Lung microvascular endothelial cell (primary cell): ENCODE measurements at places on chromosomes 1 and 21. TPM values are rescaled to one million over a fixed set of nuclear protein-coding genes. Genes with fewer than 3 reads are reported as not detected.

The NEGR1 gene
- total RNA-seq: under 0.01 and 0.44 TPM in 2 replicates

- DNase-seq: no peak
Observed at GRCh38 chr21:35648512-35648911, 411.8 kb downstream of the SETD4 start.

- DNase-seq: no peak
Observed at GRCh38 chr1:24827379-24828135, 82.3 kb downstream of the CLIC4 start.

DNA sequence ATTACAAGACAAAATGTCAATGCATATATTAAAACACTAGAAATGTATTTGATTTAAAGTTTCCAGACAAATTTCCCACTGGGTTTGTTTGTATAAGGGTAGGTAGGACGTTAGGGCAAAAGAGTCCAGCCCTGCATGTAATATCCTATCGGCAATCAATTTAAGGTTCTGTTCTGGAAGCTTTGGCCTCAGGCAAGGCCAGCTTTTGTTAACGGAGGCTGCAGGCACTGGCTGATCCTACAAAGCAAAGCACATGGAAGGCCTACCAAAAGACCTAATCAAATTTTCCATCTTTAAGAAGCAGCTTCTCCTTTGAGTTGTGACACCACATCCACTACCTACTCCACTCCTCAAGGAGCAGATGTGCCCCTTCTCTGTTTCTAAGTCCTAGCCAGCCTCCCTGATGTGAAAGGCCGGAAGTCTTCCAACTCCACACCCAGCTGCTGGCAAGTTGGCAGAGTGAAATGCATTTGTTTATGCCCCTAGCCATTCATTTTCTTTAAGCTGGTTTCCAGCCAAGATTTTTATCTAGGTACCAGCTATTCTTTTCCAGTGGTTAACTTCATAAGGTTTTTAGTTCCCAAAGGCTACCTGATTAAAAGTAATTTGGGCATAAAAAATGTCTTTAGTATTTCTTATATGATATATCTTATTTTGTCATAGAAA is 452.6 kb downstream of the PTBP2 start:
- DNase-seq: peak; percentile 1

DNA sequence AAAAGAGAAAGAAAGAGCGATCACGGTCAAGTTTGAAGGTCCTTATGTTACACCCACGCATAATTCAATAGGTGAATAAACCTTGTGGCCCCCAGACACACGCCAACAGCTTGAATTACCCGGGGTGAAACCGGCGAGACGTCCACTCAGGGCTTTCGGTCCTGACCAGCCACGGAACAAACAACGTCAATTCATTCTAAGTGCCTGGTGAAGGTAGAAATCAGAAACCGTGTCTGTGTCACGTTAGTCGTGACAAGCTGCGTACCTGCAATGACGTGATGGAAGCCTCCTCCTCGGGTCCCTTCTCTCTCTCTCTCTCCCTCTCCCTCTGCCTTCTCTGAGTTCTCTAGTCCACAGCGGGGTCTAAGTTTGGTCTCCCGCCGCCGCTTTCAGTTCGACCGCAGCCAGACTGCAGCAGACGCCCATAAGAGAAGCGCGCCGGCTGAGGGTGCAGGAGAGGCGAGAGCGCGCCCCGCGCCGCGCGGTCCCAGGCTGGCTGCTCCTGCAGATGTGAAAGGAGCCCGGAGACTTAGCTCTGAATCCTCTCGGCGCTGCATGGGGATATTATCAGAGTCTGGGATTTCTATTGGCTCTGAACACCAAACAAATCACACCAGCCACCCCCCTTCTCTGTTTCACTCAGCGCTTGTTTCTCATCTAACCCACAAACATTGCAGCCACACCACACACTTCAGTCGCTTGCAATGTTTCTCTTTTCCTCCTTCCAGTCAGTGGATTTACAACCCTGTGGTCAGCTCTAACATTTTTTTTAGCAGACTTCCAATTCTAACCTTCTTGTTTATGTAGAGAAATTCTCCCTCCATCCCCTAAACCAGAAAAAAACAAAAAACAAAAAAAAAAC is at the start of gene GREM2:
Gene GREM2 (minus strand): TSS at position 537 of the 862 bp plus-strand sequence. CDS start 118,680 bp downstream, outside the sequence.
- DNase-seq: peak; percentile 44
